Suppressor macrophage treated with lipopolysaccharide for 1 hour (primary cell): ENCODE measurements at places on chromosomes 6 and 20.
A peak's percentile ranks its signal among the peaks of the same experiment; 100 is the strongest.

DNA sequence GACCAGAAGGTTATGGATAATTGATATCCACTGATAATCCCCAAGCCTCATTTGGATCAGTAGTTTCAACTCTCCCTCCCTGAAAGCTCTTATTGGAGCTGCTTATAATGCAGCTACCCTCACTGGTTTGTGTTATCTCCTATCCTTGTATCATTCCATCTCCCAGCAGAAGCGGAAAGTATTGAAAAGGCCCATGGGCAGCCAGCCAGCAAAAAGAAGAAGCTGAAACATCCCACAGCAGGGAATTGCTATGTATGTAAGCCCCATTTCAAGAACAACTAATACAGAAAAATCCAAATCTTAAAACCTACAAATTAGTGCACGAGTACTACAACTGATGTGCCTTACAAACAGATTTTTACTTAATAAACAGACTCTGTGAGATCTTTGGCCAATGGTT is 269.0 kb upstream of the ECI2 start:
- no peak for DNase-seq

- DNase-seq, result no peak
These were observed 10.7 kb downstream of the OSER1 start for GRCh38 chr20:44199877-44200276.

GRCh38 chr6:152557502-152557901 is 79.7 kb downstream of the SYNE1 start:
- DNase-seq, result no peak

DNA sequence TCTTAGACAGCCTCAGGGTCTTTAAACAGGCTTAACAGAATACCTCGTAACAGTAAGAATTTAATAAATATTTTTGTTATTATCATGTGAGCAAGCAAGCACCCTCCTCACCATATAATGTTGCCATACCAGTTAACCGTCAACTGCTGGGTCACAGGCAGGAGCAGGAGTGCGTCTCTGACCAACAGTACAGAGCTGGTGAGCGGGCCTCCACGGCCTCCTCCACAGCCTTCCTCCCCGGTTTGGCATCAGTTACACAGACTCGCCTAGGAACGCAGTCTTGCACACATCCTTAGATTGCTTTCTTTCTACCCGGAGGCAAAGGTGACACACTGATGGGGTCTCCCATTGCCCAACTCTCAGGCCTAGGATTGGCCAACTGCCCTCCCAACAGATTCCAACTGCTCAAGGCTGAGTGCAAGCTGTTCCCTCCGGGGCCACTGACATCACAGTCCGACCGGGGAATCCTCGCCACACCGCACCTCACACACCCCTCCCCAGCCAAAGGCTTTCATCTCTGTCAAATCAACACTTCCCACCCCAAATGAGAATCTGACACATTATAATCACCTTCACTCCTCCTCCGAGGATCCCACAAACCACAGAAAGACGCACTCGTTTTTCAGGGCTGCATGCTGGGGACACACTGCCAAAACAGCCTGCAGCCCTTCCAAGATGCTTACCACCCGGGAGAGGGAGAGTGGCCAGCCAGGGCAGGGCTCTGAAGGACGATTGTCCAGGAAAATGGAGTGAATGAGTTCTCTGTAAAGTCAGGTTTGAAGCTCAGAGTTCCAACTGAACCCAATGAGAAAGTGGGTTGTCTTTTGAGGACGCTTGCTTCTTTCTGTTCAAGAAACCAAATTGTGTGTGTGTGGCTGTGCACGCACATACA is 63.2 kb downstream of the PDE10A start:
- no peak for DNase-seq

GRCh38 chr6:143098054-143098671 is 37.5 kb downstream of the AIG1 start:
- peak; percentile 80 for DNase-seq

DNA sequence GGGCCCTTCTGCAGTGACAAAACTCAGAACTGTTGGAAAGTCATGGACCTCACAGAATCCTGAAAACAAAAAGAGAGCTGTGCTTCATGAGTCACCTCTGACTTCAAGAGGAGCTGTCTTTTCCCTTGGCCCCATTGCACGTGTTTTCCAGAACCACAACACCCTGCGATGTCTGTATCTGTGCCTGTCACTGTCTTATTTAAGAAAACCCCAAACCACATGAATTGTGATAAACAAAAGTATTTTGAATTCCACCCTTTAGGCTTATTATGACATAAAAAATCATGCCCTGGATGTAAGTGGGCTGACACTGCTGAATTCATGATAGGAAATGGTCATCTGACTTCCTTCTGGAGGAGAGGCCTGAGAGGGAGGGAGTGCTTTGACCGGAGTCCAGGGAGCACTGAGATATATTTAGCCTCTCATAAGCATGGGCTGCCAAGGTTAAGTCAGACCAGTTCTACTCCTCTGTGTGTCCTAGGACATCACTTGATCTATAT is 96.4 kb upstream of the DUSP22 start:
- DNase-seq, result peak; percentile 85

- no peak for DNase-seq
These were observed 41.9 kb upstream of the NOL4L start for GRCh38 chr20:32626859-32627636.
